Kidney tubule cell (primary cell): ENCODE measurements at places on chromosomes 12 and 14.
A peak's percentile ranks its signal among the peaks of the same experiment; 100 is the strongest.

GRCh38 chr14:75513911-75514672 lies 8.2 kb upstream of the BATF start:
- DNase-seq, result no peak

GRCh38 chr12:125304029-125304428 lies 238.8 kb downstream of the AACS start:
- DNase-seq, result no peak

DNA sequence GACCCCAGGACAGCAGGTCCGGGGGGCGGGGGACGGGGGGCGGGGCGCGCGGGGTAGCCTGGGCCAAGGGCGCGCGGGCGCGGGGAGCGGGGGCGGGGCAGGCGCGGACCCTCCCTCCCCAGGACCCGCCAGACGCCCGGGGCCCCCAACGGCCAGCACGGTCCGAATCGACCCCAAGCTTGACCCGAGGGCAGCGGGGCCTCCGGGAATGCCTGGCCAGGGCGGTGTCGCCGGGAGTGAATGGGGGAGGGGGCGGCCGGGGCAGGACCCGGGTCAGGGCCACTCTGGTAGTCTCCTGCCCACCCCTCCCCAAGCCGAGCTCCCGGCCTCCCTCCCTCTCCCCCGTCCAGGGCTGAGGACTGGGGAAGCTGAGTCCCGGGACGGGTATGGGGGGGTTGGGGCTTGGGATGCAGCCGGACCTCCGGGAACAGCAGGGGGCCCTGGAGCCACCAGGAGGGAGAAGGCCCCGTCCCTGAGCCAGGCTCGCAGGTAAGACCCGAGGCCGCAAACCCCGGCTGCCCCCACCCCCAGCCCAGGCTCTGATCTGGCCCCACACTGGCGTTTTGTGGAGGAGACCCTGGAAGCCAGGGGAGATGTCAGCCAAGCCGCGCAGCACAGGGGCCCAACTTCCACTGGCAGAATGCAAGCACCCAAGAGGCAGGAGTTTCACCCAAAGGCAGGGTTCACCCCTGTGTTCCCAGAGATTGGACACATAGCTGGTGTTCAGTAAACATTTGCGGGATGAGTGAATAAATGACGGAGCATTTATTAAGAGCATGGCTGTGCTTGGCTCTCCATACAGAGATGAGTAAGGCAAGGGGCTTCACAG lies 545 bp upstream of the GALNT9 start:
- no peak for DNase-seq

DNA sequence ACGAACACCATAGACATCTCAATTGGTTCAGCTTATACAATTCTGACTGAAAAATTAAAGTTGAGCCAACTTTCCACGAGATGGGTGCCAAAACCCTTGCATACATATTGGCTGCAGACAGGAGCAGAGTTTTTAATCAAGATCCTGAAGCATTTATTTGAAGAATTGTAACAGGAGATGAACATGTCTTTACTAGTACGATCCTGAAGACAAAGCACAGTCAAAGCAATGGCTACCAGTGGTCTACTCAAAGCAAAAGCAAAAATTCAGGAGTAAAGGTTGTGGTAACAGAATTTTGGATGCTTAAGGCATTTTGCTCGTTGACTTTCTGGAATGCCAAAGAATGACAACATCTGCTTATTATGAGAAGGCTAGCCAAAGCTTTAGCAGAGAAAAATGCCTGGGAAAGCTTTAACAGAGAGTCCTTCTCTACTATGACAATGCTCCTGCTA lies 20.7 kb downstream of the ZDHHC17 start:
- DNase-seq, result peak; percentile 26

GRCh38 chr14:65866448-65866847 lies 453.9 kb downstream of the FUT8 start:
- no peak for DNase-seq

GRCh38 chr12:48973941-48974673 lies 2.6 kb upstream of the WNT10B start:
- no peak for DNase-seq

- no peak for DNase-seq
These were observed 104.0 kb downstream of the CALM1 start for GRCh38 chr14:90500665-90501370.

DNA sequence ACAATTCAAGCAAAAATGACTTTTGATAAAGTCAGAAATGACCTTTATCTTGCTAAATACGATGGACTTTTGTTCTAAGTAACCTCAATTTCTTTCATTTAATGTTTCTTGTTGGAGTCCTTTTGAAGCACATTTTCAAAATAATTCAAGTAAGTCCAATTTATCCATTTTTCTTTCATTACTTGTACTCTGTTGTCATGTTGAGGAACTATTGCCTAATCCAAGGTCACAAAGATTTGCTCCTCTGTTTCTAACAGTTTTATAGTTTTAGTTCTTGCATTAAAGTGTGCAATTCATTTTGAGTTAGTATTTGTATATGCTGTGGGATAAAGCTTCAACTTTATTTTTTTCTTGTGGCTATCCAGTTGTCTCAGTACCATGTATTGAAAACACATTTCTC lies 66.7 kb downstream of the CCER1 start:
- DNase-seq, result no peak

GRCh38 chr12:93106910-93107309 lies 177.8 kb upstream of the EEA1 start:
- no peak for DNase-seq
